Midbrain (tissue), 1 donor: ENCODE measurements at places on chromosomes 6 and 20.
A peak's percentile ranks its signal among the peaks of the same experiment; 100 is the strongest.

- no peak for DNase-seq
These were observed 76.6 kb upstream of the CCDC167 start for GRCh38 chr6:37576336-37576737.

DNA sequence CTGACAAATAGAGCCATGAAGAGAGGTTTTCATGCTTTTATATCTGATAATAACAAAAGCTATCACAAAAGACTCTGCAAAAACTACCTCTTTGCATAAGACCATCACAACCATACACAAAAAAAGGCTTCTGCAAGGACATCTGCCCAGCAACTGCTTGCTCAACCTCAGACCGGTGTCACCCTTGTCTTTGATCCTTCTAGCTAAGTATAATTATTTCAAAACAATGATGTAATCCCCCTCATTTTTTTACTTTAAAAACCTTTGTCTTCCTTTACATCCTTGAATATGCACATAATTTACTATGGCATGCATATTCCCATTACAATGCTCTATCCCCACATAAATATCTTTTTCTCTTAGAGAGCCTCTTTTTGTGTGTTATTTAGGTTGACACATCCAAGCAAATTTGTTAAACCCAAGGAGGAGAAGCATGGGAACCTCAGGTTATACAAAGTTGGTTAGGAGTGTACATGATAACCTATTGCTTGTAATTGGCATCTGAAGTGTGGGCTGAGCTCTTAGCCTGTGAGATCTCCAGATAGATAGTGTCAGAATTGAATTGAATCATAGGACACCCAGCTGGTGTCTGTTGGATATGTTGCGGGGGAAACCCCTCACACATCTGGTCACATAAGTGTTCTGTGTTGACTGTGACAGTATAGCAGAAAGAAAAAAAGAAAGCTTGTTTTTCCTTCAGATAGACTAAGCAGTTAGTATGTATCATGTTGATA is 20.7 kb upstream of the CGA start:
- no peak for DNase-seq

DNA sequence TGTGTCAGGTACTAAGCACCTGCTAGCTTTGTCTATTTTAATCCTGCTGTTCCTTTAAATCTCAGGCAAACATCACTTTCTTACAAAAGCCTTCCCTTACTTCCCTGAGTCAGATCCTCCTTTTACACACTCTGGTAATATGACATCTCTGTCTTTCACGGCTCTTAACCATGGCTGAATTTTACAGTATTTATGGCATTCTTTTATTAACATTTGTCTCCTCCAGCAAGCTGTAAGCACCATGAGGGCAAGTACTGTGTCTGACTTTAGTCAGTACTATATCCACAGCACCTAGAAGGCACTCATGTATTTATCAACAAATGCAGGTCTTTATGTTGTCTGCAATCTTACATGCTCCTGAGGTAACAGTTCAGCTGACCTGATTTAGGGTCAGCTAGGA is 33.7 kb upstream of the HBS1L start:
- no peak for DNase-seq

DNA sequence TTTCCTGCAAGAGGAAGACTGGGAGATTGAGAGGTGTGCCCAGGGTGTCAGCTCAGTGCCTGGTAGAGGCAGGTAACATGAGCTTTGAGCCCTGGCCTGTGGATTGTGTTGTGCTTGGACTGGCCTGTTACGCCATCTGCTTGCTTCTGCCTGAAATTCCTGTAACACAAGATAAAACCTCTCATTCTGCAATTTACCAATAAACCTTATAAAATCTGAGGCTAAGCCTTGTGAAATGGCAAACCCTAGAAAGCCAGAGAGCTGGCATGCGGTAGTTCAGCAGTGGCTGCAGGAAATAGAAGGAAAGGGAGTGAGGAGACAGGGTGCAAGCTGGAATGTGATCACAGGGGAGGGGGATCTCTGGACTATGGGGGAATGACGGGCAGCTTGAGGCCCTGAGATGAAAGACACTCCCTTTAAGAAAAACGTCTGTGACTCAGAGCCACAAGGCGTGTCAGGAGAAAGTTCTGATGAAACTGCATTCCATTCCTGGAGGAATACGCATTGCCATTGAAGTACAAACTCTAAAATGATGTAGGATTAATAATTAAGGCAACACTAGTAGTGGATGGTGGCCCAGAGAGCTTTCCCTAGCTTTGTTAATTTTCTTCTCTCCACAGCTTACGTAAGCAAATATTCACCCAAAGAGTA is 26.3 kb upstream of the TFAP2A start:
- no peak for DNase-seq

- peak; percentile 41 for DNase-seq
These were observed 72.2 kb downstream of the SCAF8 start for GRCh38 chr6:154805288-154805911.

- no peak for DNase-seq
These were observed 80.7 kb upstream of the NHSL1 start for GRCh38 chr6:138580040-138580439.

DNA sequence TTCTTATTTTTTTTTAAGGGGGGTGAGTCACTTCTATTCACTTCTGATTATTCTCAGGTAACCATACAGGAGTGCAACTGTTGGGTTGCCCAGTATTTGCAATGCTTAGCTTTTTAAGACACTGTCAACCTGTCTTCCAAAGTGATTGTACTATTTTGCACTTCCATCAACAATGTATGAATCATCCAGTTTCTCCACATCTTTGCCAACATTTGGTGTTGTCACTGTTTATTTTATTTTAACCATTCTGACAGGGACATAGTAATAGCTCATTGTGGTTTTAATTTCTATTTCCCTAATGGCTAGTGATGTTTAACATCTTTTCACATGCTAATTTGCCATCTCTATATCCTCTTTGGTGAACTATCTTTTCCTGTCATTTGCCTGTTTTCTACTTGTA is 1.4 kb upstream of the SLC13A3 start:
- no peak for DNase-seq

GRCh38 chr6:134196568-134197193 is 121.2 kb downstream of the SGK1 start:
- DNase-seq: no peak

DNA sequence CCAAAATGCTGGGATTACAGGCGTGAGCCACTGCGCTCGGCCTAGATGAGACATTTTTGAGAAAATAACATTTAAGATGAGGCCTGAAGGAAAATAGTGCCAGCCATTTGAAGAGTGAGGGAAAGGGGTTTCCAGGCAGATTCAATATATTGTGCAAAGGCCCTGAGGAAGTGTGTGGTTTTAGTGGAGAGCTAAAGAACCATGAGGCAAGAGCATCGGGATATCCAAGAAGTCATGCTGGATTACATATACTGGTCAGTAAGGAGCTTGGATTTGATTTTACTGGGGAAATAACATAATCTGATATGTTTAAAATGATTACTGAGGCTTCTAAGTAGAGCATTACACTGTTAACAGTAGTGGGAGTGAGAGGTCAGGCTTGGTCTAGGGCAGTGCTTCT is 47.0 kb downstream of the CARMIL1 start:
- no peak for DNase-seq

DNA sequence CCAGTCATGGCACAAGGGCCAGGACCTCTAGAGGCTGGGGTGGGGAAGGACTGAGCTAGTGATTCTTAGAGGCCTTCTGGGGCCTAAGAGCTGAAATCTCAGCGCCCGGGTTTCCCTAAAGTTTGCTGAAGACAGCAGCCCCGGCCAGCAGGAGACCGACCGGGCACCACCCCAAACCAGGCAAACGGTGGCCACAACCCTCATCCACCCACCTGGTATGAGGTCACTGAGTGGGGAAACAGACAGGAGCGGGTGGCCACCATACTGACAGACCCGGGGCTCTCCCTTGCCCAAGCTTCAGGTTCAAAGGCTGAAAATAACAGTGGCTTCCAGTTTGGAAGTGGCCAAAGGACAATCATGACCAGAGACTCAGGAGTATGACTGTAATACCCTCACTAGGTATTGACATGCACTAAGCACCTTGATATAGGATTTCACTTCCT is 35.0 kb upstream of the ID1 start:
- no peak for DNase-seq

- no peak for DNase-seq
These were observed 40.2 kb upstream of the TRAM2 start for GRCh38 chr6:52617087-52617486.

DNA sequence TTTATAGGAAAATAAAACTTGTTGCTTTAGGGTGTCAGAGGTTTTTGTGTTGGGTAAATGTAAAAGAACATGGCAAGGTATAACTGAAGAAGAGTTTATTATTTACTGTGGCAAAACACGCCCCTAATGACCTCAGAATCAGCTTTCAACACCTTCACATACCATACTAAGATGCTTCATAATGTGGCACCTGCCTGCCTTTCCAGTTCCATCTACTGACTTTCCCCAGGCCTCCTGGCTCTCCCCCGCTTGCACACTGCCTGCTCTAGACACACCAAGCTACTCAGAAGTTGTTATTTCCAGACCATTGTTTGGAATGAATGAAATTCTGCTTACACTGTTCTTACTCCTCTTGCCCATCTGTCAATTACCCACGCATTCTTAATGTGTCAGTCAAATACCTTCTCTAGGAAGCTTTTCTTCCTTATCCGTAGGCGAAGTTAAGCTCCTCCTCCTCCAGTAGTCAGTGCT is 1.8 kb downstream of the TIAM2 start:
- no peak for DNase-seq
